Ovary (tissue), 10 donors: ENCODE measurements at places on chromosomes 16 and 17.

DNA sequence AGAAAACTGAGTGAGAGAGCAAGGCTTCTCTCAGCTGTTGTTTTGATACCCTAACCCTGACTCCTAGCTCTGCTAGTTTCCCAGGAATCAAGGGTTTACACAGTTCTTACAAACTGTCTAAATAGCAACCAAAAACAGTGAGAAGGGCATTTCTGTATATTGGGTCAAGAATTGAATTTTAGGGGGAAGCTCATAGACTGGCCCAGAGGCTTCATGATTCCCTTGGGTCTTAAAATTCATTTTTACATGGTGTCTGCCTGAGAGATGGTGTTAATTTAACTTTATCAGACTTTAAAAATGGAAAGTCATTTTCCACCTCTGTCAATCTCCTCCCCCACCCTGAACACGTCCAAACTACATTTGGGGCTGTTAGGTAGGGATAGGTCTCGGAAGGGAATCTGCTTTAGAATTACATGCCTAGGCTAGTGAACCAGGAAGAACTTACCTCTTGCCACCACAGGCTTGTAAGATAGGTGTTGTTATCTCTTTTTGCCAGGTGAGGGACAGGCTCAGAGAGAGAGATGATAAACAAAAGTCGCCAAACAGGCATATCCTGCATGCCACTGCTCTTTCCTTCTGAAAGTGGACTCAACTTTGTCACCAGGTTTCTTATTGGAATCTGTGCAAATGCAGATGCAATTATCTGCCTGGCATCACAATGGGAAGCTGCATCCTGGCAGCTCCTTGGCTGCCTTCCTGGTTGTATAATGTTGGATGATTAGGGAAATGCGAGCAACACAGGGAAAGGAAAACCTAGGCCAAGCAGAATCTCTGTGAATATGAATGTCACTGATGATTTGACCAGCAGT, 3.1 kb downstream of the PHAF1 start:
- DNase-seq = no peak

DNA sequence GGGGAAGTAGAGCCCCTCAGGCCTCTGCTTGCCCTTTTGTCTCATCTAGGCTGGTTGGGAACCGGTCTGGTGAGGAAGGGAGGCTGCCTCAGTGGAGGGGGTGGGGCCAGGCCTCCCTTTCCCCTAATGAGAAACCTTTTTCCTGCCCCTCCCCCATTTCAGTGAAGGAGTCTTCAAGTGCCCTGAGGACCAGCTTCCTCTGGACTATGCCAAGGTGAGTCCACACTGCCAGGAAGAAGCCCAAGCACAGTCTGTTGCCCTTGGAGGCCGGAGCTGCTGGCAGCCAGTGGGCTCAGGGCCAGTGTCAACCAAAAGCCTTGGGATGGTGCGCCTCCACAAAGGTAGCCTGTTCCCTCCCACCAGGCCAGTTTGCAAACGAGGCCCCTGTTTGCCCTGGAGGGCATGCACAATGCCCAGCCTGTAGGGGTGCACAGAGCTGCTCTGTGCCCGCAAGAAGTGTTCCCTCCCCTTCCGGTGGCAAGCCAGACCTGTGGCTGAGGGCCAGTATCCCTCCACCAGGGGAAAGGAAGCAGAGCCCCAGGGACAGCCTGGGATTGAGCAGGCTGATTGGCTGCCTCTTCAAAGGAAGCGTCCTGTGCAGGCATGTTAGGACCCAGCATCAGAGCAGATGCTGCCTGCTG, 3.4 kb downstream of the TRAF4 start:
- no peak for DNase-seq

DNA sequence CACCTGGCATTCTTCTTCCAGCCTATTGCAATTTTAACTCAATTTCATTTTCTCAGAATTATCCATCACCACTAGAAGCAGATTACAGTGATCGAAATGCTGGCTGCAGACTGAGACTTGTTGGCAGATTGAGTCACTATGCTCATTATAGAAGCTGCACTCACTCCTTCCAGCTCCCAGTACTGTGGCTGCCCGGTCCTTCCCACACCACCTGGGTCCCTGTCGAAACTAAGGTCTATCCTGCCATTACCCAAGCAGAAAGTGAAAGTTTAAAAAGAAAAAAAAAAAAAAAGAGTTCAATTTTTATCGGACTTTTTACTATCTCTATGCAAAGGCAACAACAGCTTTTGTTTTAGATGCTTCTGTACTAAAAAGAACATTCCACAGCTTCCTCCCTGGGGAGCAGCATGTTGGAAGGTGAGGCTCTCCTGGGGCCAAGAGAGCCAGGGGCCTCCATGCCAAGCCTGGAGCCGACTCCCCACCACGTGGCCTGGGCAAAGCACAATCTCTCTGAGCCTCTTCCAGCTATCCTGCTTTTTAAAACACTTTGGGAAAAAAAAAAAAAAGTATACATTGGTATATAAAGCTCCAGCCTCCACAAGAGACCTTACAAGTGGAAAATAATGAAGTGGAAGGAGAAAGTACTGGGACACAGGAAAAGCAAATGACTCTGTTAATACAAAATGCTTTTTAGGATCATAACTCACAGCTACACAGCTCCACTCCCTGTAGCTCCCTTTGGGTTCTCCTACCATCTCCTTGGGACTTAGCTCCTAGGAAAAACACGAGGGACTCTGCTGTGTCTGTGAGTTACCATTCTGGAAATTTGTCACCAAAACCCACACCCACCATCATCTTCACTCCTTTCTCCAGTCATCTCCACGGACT, 77.8 kb downstream of the USP31 start:
- no peak for DNase-seq

GRCh38 chr16:88477631-88478519, 24.8 kb downstream of the ZFPM1 start:
- DNase-seq = no peak

DNA sequence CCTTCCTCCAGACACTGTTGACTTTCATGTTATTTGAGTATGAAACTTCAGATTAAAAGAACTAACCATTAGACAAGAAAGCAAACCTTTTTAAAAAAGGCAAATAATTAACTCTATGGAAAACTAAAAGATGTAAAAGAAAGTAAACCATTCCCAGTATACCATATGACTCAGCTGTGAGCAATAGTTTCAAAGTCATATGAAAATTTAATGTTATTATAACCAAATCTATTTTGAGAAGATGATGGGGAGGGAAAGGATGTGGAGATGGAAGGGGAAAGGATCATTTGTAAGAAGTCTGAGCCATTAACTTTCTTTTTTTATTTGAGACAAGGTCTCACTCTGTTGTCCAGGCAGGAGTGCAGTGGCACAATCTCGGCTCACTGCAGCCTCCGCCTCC, 131.8 kb downstream of the IRX5 start:
- DNase-seq = no peak

DNA sequence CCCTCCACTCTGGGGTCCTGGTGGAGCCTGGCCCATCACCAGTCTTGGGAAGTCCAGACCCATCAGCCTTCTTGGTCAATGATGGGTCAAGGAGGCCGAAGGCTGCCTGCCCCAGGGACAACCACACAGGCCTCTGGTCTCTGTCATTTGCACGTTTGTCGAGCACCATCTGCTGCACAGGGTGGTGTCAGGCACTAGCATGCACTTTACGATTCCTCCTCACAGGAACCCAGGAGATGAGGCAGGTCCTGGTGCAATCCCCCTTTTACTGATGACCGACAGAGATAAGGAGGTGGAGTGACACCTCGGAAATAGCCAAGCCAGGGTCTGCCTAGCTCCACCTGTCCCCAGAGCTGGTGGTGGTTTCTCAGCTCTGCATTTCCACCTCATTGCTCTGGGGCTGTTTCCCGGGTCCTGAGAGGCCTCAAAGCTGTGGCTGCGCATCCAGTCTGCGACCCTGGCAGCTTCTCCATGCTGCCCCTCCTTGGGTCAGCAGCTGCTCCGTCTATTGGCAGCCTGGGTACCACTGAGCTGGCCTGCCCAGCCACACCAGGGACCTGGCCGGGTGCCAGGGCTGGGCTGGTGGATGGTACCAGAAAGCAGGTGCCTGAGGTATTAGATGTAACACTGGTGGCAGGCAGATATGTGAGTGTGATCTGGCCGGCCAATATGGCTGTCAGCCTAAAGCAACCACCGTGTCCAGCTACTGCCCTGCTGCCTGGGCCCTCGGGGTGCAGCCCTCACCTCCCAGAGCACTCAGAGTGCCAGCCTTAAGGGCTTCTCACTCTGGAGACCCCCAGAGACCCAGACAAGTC, 10.0 kb downstream of the MMP15 start:
- DNase-seq = no peak

- no peak for DNase-seq
Observed at GRCh38 chr17:74730491-74731346, 6.3 kb upstream of the RAB37 start.

DNA sequence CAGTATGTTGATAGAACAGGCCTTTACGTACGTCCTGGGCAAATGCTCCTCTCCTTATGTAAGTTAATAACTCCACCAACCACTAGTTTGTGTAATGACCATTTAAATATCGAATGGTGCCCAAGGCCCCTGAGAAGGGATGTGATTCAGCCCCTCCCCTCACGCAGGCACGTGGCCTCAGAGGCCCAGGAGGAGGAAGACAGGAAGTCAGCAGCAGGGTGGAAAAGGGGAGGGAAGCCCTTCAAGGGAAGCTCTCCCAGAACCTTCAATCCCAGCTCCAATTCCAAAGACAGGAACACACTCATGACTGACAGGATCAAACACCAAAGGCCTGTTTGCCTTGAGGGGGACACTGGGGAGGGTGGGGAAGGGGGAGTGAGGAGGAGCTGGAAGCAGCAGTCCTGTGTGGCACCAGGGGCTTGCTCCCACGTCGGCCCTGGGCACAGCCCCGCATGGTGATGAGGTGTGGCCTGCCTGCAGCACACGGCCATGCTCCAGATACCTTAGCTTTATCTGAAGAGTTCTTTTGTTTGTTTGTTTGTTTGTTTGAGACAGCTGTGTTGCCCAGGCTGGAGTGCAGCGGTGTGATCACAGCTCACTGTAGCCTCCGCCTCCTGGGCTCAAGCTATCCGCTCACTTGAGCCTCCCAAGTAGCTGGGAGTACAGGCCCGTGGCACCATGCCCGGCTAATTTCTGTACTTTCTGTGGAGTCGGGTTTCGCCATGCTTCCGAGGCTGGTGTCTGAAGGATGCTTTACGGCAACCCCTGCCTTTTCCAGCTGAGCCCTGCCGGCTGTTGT, 105.0 kb downstream of the ZNF778 start:
- peak; percentile 67 for DNase-seq

GRCh38 chr17:27413315-27413714, 42.9 kb upstream of the KSR1 start:
- no peak for DNase-seq

GRCh38 chr16:86215233-86215978, 294.9 kb upstream of the FOXF1 start:
- no peak for DNase-seq

GRCh38 chr17:27994586-27994985, 47.9 kb upstream of the NLK start:
- no peak for DNase-seq

GRCh38 chr17:60160829-60161501, 11.2 kb downstream of the CA4 start:
- no peak for DNase-seq

DNA sequence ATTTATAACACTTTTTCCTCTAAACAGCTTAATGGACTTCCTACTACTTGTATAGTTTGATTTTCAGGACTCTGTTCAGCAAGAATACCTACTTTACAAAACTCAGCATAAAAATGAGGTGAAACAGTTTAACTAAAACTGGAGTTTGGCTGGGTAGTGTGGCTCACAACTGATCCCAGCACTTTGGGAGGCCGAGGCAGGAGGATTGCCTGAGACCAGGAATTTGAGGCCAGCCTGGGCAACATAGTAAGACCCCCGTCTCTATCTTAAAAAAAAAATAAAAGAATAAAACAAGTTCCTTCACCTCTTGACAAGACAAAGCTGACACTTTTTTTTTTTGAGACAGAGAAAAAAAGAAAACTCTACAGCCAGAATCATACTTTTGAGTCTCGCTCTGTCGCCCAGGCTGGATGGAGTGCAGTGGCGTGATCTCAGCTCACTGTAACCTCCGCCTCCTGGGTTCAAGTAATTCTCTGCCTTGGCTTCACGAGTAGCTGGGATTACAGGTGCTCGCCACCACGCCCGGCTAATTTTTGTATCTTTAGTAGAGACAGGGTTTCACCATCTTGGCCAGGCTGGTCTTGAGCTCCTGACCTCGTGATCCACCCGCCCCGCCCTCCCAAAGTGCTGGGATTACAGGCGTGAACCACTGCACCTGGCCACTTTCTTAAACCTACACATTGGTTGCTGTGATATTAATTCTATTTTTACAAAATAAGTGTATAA, 2.6 kb downstream of the PDF start:
- no peak for DNase-seq

DNA sequence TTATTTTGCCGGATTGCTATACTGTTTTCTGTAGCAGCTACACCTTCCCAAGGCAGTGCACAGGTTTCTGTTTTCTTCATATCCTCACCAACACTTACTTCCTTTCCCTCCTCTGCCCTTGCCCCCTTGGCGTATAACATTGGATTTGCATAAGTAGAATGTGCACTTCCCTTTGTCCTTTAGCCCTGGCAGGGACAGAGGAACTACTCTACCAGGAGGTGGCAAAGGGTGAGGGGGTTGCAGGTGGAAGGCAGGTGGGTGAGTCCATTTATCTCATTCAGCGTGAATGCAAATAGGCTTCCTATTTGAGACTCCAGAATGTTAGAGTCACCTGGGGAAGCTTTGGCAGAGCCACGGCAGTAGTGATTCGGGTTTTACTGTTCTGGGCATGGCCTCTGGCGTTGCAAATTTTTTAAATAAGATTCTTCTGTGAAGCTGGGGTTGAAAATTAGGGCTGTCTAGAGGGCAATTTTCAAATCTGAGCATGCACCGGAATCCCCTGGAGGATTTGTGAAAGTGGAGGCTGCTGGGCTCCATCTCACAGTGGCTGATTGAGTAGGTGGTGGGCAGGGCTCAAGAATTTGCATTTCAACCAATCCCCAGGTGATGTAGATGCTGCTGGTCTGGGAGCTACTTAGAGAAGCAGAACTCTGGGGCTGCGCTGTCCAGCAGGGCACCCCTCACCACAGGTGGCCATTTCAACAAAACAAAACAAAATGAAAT, 84.7 kb downstream of the PLCG2 start:
- no peak for DNase-seq

DNA sequence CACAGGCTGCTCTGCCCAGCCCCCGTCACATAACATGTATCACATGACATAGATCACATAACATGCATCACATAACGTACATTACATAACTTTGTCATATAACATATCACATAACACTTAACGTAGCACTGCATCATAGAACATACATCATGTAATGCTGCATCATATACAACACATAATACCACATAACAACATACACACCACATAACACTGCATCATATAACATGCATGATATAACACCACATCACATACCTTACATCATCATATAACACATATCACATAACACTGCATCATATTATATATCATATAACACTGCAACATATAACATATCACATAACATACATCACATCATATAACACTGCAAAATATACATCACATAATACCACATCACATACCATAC, 83.8 kb downstream of the AXIN2 start:
- DNase-seq = no peak

- no peak for DNase-seq
Observed at GRCh38 chr17:72882426-72882825, 210.1 kb downstream of the SLC39A11 start.
